ENCODE measurements at places on chromosomes 5 and 9.

DNA sequence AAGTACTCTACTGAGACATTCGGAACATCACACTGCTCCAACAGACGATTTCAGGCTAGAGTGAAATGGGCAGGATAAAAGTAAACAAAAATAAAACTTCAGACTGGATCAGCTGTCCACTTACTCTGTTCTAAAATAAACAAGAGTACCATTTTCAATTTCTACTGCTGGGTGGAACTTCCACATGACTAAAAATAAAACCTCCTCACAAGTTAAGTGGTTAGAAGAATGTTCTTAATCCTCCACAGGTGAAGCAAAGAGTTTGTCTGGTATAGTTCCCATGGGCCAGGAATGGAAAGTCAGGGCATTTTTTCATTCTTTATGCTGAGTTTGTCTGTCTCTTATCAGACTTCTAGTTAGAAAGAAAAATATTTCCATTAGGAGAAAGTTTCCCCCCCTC is 15.7 kb downstream of the NUDT12 start:
- DNase-seq: no peak

- no peak for DNase-seq
These were observed 228.8 kb downstream of the CD180 start for GRCh38 chr5:66967826-66968262.

DNA sequence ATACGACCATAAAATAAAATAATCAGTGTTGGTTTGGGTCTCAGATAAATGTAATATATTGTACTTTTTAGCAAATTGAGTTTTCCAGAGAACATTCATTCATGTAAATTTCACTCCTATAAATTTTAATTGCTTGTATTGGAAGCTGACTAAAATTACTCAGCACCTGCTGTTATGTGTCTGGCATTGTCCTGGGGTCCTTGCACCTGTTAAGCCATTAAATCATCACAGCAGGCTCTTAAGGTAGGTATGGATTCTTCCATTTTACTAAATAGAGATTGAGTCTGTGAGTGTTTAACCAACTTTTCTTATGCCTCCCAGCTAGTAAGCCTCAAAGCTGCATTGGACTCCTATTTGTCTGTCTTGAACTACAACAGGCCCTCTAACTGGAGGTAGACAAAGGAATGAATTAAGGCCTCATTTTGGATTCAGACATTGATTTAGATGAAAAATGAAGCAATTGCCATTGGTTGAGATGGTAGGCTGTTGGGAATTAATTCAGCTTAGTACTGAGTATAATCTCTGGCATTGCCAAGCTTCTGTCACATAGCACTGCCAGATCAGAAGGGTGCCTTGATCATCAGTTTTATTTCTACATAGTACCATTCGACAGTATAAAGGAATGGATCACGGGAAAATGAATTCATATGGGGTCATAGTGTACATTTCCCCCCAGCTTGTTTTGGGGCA is 78.9 kb downstream of the PARP8 start:
- no peak for DNase-seq

DNA sequence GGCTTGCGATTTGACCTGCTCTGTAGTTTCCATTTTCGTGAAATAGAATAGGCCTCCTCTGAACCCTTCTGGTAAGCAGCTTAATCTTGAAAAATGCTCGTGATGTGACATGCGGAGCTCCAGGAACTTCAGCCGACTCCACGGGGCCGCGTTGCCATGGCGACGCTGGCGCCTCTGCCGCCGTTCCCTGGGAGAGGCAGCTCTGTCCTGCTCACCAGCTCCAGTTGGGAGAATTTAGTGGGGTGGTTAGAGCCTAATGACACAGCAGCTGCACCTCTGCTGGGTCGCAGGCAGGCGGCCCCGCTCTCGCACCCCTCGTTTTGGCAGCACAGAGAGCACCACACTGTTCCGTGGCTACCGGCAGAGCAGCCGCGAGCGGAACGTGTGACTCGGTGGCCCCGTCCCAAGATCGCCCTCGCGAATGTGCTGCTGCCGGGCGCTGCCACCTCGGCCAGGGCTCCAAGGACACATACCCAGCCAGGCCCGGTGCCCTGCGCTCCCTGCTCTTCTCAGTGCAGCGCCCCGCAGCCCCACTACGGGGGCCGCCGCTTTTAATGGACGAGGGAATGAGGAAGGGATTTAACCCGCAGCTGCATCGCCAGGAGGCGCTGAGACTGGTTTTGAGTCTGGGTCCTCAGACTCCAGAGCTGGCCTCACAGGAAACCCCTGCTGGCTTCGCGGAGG is 131.2 kb upstream of the LMX1B start:
- no peak for DNase-seq

- no peak for DNase-seq
These were observed 26.4 kb upstream of the SLC1A1 start for GRCh38 chr9:4463824-4464223.

GRCh38 chr5:152412129-152412528 is 7.0 kb upstream of the NMUR2 start:
- no peak for DNase-seq

GRCh38 chr5:128424646-128425045 is 113.4 kb downstream of the FBN2 start:
- no peak for DNase-seq

DNA sequence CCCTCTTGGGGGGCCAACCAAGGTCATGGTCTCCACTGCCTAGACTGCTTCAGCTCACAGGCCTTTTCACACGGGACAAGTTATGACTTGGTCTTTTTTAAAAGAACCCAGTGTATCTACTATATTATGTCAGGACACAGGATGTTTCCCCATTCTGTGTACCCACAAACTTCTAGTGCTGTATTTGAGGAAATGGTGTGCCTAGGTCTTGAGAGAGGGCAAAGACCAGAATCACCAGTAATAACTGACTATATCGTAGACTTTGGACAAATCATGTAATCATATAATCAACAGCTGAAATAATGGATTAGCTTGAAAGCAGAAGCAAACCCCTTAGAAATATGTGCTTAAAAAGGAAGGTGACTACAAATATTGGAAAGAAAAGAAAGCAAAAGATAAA is 133.3 kb downstream of the ARL15 start:
- no peak for DNase-seq

- DNase-seq: no peak
These were observed 99.8 kb upstream of the KLF9 start for GRCh38 chr9:70514273-70514672.

DNA sequence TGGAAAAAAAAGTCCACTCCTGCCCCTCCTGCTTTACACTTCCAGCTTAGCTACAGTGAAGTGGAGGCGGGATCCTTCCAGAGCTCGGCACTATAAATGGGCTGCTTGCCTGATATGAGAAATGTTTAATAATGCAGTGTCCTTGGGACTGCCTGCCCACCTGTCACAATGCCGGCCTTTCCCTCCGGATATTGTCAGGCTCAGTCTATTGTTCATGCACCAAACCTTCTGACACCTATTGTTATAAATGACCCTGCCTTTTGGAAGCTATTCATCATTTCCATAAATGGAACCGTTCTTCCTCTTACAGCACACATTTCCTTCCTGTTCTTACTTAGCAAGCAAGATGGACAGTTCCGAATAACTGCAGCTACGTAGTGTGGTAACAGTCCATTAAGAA is 146.3 kb downstream of the DMAC1 start:
- DNase-seq: no peak

DNA sequence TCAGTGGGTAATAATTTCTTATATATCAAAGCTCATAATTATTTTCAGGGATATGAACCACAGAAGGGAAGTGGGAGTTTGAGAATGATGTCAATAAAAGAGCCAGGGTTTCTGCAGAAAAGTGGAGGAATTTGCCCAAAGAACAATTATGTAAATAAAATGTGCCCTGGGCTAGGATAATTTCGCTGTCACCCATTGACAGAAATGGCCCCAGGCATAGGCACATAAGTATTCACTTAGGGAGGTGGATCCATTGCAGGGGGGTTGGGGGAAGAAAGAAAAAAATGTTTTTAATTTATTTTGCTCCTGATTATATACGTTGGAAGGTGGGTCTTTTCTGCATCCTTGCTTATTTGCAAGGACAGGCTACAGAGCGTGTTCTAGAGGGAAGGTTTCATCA is 135.1 kb upstream of the IRX2 start:
- DNase-seq: no peak

DNA sequence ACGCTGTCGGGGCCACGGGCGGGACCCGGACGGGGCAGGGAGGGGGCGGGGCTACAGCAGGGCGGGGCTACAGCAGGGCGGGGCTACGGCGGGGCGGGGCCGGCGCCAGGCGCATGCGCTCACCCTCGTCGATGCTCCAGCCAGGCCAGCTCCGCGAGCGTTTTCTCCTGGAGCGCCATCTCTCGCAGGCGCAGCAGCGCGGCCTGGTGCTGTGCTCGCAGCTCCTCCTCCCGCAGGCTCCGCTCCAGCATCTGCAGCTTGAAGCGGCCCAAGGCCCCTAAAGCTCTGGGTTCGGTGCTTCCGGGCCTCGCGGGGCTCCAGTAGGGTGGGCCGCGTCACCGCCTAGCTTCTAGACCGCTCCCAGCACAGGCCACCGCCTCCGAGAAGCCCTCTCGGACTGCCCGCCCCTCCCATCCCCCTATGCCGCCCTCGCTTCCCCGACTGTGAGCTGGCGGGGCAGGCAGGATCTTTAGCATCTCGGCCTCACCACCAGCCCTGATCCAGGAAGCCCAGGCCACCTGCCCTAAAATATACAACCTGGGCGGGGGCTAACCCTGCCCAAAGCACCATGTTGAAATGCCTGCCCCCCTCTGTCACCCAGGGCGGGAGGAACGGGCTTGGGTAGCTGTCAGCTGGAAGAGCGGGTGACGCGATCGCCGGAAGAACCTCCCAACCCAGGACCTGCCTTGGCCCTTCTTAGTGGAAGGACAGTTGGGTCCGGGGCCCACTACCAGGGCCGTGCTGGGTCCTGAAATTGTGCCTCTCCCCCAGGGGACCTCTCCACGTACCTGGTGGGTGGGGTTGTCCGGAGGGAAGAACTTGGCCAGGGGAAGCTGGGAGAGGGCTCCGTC is 21.9 kb upstream of the QSOX2 start:
- DNase-seq: peak; percentile 84

DNA sequence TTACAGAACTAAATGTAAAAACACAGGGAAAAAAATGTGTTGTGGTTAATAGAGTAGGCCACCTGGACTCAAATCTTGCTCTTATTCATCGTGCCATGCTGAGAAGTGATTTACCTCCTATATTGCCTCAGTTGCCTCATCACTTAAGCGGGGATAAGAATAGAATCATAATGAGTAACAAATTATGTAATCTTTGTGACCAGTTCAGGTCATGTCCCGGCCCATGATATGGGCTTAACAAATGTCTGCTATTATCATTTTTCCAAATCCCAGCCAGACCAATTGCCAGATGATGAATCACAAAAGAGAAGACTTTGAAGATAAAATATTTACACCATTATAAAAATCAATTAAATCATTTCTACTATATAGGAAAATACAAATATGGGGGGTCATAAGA is 89.8 kb downstream of the CDH6 start:
- DNase-seq: no peak

DNA sequence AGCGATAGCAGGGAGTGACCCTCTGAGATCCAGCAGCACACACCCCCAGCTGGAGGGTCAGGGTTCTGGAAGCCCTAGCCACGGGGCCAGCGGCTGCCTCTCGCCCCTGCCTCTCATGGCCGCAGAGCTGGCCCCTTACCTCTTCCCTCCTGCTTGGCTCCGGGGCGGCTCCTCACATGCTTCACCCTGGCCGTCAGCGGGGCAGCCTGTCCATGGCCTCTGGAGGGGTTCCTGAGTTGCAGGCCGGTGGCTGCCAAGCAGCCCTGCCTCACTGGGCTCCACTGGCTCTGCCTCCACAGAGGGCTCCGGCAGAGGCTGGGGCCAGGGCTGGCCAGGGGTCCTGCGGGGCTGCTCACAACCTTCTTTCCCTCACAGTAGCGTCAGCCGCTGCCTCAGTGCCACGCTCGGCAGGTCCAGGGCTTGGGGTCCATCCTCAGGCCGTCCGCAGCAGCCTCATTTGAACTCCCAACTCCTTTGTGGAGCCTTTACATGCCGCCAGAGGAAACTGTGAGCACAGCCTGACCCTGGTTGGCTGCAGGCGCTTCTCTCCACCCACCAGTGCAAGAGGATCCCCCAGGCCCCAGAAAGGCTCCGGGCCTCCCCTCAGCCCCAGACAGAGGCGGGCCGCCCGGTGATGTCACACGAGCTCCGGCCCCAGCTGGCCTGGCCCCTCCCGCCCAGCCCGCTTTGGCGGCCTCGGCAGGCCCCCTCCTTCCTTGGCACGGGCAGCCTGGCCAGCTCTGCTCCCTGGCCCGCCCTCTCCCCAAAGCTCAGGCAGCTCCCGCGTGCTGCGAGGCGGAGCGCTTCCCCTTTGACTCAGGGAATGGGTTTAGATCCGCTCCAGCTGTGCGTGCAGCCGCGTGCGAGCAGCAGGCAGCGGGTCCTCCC is at the start of gene ANGPTL2:
Gene ANGPTL2, minus strand, starts transcription at position 460 of the 888 bp plus-strand sequence. CDS start 13,904 bp downstream, outside the sequence.
- no peak for DNase-seq

DNA sequence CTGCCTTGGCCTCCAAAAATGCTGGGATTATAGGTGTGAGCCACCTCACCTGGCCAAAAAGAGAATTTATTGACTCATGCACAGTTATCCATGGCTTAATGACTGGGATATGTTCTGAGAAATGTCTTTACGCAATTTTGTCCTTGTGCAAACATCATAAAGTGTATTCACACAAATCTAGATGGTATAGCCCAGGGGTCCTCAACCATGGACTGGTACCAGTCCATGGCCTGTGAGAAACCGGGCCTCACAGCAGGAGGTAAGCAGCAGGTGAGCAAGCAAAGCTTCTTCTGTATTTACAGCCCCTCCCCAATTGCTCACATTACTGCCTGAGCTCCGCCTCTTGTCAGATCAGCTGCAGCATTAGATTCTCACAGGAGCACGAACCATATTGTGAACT is 12.4 kb upstream of the SIL1 start:
- no peak for DNase-seq

- DNase-seq: no peak
These were observed 208.0 kb downstream of the PARP8 start for GRCh38 chr5:50874306-50875001.

DNA sequence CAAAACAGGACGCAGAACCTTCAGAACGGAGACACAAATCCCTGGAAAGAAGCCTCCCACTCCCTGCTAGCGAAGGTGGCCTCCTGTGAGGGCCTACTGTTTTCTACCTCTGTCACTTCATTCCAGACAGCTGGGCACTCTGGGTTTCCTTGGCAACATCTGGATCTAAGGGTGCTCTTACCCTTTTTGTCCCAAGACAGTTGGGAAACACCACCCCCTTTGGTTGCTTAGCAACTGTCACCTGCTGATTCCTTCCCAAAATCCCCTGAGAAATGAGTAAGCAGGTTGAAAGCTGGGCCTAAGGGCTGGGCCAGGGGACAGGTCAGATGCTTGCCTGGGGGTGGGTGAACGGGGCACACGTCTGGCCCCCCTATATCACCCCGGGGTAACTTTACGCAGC is 29.4 kb downstream of the NANS start:
- no peak for DNase-seq

GRCh38 chr5:169065400-169065799 is 235.5 kb downstream of the SLIT3 start:
- DNase-seq: no peak

DNA sequence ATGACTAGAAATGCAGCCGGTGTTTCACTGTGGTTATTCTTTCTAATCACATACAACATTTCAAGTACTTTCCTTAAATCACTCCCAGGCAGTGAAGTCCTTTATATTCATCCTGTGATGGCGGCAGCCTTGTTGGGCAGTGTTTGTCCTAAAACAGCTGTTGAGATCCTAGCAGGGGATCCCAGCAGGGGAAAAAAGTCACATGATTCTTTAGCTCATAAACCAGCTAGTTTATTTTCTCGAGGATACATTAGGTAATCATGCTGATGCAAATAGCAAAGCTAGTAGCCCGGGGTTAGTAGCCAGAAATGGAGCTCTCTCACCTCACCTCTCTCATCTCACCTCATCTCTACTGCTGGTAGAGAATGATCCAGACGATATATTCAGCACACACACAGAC is 70.5 kb downstream of the FOXD1 start:
- DNase-seq: no peak

- DNase-seq: no peak
These were observed 279.1 kb upstream of the IL12B start for GRCh38 chr5:159609359-159609758.
